Fibroblast of skin of left quadriceps (primary cell): ENCODE measurements at places on chromosomes 13 and 19.

DNA sequence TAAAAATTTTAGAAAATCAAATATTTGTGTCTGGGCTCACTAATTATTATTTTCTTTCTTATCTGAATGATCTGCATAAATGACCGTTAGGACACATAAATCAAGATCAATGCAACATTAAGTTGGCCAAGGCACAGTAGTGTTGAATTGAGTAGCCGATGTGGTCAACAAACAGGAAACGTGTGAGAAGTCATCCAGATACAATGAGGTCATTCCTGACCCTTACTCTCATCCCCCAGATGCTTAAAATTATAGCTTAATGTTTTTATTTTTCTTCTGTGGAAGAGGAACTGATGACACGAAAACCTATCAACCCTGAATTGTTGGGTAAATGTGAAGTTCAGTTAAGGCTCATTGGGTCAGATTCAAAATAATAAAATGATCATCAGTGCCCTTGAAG, 222.9 kb downstream of the RFC3 start:
- DNase-seq: no peak

- no peak for DNase-seq
Observed at GRCh38 chr13:75393839-75394520, 88.0 kb downstream of the TBC1D4 start.

DNA sequence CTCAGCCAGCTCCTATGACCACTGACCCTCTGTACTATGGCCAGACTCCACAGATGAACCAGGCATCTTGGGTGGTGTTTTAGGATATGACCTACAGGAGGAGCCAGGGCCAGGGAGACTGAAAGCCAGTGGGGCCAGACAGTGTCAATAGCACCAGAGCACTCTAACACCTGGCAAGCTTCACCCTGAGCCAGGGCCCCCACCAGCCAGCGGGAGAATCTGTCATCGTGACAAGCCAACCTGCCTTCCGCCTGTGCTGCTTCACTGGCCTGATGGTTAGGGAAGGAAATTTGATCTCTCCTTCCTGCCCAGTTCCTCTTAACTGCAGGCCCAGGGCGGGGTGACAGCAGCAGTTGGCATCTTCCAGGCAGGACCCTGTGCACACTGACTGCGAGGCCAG, 222.4 kb downstream of the UQCRFS1 start:
- DNase-seq: no peak

DNA sequence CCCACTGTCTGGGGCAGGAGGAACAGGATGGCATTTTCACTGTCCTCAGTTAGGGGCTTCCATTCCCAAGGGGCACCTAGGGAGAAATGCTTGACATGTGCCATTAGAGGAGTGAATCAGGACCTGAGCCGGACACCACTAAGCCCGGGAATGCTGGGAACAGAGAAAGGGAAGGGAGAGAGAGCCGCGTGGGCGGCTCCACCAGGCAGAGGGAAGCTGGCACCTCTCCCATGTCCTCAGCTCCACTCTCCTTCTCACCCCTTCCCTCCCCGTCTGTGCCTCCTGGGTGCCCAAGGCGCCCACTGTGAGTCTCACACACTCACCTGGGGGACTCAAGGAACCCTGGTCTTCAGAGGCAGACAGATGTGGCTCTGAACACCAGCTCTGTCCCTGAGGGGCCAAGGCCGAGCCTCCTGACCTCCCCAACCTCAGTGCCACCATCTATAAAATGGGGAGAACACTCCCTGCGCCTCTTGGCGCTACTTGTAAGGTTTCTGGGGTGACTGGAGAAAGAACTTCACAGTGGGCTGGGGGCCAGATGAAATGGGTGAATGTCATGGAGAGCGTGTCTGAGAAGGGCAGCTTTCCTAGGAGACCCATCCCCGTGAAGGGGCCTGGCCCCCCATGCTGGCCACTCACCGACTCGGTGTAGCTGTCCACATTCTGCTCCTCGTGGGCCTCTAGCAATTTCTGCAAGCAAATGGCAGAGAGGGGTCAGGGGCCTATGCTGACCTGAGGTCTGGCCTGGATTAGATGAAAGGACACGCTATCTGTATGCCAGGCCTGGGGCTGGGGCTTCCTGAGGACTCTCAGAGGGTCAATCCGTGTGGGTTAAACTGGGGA, 5.3 kb upstream of the KPTN start:
- DNase-seq: no peak

DNA sequence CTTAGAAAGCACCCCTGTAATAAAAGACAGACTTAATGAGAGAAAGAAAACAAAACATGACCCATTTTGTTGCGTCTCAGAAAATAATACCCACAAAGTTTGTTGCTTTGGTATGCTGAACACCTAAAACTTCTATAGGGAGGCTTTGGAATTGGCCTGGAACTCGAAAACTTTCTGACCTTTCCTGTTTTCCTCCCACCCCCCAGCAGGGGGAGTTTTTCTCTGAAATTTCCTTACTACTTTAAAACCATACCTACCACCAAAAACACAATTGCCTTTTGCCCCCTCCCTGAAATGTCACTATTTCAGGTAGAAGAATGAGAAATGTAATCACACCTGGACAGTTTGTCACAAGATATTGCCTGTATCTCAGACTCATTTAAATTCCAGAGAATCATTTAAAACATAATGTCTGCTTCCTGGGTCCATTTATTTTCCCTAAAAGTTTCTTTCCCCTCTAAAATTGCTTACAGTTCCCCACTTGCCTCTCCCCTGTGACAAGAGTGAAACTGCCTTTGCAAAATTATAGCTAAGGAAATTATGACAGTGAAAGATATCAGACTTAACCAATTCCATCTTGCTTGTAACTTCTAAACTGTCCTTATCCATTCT, 2700.2 kb downstream of the PCDH9 start:
- no peak for DNase-seq

- peak; percentile 4 for DNase-seq
Observed at GRCh38 chr19:52734331-52734892, 432 bp downstream of the ZNF611 start.

DNA sequence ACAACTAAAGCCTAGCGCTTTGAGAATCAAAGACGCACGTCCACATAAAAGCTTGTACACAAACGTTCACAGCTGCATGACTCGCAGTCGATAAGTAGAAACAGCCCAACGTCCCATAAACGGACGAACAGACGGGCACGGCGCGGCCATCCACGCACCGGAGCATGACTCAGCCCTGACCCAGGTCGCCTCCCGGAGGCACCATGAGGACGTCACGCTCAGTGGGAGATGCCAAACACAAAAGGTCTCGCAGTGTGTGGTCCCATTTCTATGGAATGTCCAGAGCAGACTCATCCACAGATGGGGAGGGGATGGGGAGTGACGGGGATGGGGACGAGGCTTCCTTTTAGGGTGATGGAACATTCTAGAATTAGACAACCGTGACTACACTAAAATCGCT, 9.4 kb downstream of the POLRMT start:
- DNase-seq: peak; percentile 49

GRCh38 chr13:23516190-23516589, 54.0 kb upstream of the TNFRSF19 start:
- no peak for DNase-seq

DNA sequence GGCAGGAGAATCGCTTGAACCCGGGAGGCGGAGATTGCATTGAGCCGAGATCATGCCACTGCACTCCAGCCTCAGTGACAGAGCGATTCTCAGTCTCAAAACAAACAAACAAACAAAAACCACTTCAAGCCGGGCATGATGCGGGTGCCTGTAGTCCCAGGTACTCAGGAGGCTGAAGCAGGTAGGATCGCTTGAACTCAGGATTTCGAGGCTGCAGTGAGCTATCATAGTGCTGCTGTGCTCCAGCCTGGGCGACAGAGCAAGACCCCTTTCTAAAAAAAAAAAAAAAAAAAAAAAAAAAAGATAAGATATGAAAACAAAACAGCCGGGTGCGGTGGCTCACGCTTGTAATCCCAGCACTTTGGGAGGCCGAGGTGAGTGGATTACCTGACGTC, 12.9 kb downstream of the PPP1R14A start:
- no peak for DNase-seq

- DNase-seq: no peak
Observed at GRCh38 chr19:41249707-41250423, 14.3 kb upstream of the HNRNPUL1 start.

DNA sequence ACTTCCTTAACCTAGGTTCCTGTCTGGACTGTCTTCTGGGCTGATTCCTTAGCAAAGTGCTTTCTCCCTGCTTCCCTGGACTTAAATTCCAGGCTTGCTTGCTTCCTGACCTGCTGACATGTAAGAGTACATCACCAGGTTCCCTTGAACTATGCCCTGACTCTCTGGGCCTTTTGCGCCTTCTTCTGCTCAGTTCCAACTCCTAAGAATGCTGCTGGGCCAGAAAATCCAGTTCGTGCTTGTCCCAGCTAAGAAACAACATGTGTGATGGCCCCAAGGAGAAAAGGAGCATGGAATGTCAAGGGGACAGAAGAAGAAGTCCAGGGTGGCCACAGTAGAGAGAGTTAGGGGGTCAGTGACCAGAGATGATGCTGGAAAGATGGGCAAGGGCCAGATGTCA, 42.6 kb upstream of the MBNL2 start:
- no peak for DNase-seq

- DNase-seq: no peak
Observed at GRCh38 chr19:45929247-45929646, 14.7 kb upstream of the NANOS2 start.

DNA sequence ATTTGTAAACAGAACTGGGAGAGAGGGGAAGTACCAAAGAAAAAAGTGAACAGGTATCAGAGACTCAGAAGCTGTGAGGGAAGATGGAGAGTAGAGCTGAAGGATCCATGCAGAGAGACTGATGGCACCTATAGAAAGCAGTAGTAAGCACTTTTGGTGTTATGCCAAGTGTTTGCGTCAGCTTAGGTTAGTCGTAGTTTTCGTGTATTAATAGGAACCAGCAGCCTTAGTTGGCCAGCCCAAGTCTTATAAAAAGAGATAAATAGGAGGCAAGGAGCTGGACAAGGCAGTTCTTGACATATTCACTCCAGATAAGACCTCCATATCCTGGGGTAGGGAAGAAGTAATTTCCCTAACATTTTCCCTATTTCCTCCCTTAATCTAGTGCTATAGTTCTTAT, 214.2 kb downstream of the OXGR1 start:
- no peak for DNase-seq

GRCh38 chr19:56810260-56810659, 30.3 kb downstream of the PEG3 start:
- no peak for DNase-seq

- peak; percentile 94 for DNase-seq
Observed at GRCh38 chr13:40031031-40031430, 375.6 kb downstream of the COG6 start.

DNA sequence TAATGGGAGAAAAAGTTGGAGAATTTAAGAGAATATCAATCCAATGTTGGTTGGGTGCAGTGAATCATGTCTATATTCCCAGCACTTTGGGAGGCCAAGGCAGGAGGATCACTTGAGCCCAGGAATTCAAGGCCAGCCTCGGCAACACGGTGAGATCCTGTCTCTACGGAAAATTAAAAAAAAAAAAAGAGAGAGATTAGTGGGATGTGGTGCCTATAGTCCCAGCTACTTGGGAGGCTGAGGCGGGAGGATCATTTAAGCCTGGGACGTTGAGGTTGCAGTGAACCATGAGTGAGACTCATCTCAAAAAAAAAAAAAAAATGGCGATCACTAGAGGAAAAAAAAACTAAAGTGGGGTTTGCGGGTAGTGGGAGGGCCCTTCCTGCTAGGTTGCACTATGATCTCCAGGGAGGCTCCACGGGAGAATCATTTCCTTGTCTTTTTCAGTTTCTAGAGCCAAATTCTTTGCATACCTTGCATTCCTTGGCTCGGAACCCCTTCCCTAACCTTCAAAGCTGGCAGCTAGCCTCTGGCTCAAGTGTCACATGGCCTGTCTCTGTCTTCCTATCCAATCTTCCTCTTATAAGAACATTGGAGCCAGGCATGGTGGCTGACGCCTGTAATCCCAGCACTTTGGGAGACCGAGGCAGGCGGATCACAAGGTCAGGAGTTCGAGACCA, 5.8 kb upstream of the ERCC2 start:
- peak; percentile 98 for DNase-seq

DNA sequence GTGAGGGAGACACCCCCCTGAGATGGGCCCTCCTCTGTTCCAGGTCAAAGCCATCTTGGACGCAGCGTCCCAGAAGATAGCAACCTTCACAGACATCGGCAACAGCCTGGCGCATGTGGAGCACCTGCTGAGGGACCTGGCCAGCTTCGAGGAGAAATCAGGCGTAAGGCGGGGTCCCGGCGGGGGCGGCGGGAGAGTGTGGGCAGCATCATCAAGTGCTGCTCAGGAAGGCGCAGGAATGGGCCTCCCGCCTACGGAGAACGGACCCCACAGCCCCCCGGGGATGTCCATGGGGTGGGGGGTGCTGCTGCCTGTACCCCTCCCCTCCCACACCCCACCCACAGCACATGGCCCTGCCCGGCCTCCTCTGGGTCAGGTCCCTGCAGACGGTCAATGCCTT, 31.2 kb upstream of the F7 start:
- no peak for DNase-seq

DNA sequence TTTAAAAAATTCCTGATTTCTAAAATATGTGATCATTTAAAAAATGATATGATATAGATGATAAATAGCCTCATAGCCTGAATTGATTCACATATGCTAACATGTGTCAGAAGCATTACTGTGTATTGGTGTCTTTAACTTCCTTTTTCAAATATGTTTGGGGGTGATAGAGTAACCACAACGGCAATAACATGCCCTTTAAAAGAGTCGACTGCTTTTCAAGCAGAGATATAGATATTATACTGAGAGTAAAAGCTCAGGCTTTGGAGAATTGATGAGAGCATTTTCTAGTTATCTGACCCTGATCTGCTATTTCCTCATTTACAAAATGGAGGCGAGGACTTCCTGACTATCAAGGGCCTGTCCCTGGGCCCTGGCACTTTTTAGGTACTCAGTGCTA, 260.5 kb downstream of the DCT start:
- DNase-seq: no peak

GRCh38 chr13:108944760-108945159, 315.3 kb downstream of the MYO16 start:
- no peak for DNase-seq

GRCh38 chr19:30269638-30270037, 102.5 kb upstream of the ZNF536 start:
- DNase-seq: no peak

DNA sequence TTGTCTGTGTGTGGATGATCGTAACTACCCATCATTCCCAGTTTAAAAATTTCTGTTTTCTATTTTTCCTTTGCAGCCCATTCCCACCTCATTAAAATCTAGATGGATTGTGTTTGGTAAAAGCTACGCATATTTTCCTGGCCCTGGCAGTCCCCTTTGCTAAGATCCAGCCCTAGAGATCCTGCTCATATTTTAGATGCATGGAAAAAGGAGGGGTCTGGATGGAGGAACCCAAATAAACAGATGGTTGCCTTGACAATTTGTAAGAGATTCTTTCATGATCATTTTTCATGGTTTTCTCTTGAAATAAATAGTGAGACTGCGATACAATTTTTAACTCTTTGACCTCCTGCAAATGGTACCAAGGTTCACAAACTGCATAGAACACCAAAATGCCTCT, 174.4 kb downstream of the SLC7A1 start:
- no peak for DNase-seq

DNA sequence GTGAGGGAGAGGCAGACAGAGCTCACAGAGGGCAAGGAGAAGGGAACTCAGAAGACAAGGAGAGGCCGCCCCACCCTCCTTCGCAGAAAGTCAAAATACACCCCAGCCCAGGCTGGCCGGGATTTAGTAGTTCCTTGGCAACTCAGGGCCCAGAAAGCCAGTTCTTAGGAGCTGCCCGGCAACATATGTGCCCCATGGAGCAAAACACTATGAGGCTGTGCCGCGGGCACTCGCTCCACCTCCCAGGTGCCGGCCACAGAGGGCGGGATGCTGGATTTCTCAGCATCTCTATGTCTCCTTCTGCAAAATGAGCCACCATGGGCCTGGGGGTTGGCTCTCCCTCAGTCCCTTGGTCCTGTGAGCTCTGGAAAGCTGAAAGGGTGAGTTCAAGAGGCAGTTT, 93.8 kb upstream of the CACNA1A start:
- DNase-seq: no peak
